ENCODE measurements at places on chromosomes 7 and 10. TPM values are rescaled to one million over a fixed set of nuclear protein-coding genes. Genes with fewer than 3 reads are reported as not detected.
A peak's percentile ranks its signal among the peaks of the same experiment; 100 is the strongest.

BHLHA15 gene
- polyA plus RNA-seq: not detected

CEP55 gene
- 16.1 TPM for polyA plus RNA-seq

- DNase-seq: no peak
- H3K4me3 ChIP-seq: peak overlapping the region; percentile 96
- H3K27ac ChIP-seq: peak overlapping the region; percentile 79
- peaks cover 19% of the 10 kb centered on the region for H3K36me3 ChIP-seq
Observed at GRCh38 chr10:100988166-100988565, 823 bp downstream of the TWNK start.

DNA sequence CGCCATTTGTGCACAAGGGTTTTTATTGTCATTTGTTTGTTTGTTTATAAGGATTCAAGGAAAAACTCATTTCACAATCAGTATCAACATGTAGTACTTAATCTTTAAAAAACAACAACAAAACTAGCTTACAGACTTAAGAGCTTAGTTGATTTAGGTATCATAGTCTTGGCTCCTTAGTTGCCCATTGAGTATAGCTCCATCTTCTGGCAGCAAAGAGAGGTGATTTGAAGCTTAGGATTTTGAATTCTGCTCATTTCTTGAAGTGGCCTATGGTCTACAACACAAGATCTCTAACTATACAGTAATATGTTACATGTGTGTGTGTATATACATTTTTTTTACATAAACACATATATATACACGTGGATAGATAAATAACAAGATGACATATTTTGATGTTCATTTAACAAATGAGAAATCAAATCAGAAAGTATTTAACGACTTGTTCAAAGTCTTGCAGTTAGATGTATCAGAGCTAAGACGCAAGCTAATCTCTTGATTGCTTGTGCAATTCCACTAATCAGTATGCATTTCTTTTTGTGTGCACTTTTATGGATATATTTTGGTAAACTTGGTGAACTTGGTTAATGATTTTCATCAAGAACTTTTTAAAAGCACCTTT is 307.3 kb downstream of the CAMK1D start:
- H3K4me3 ChIP-seq: no peak overlapping the region
- H3K27me3 ChIP-seq: no peaks in the 10 kb centered on the region
- H3K27ac ChIP-seq: no peak overlapping the region

DNA sequence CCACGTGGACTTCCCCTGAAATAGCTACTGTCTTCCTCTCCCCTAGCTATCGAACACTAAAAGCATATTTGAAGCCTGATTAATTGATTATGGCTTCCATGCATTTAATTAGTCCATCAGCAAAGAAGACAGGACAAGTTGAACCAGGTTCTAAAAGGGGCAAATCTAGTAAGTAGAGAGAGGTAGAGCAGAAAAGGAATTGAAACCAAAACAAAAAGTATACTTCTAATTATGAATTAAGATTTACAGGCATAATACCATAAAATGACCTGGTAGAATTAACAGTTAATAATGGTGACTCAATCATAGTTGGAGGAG is 393 bp upstream of the DNAJC1 start:
- H3K27ac ChIP-seq: peak overlapping the region; percentile 92
- no peaks in the 10 kb centered on the region for H3K4me1 ChIP-seq
- H3K4me3 ChIP-seq: peak overlapping the region; percentile 83
- DNase-seq: no peak

GRCh38 chr7:128406314-128407232 is 3.2 kb downstream of the IMPDH1 start:
- H3K4me3 ChIP-seq: no peak overlapping the region
- H3K27me3 ChIP-seq: no peaks in the 10 kb centered on the region
- no peak overlapping the region for H3K27ac ChIP-seq
- DNase-seq: no peak
- H3K36me3 ChIP-seq: peaks cover 4% of the 10 kb centered on the region
